ENCODE measurements at places on chromosomes 4 and X. TPM values are rescaled to one million over a fixed set of nuclear protein-coding genes. Genes with fewer than 3 reads are reported as not detected.

DNA sequence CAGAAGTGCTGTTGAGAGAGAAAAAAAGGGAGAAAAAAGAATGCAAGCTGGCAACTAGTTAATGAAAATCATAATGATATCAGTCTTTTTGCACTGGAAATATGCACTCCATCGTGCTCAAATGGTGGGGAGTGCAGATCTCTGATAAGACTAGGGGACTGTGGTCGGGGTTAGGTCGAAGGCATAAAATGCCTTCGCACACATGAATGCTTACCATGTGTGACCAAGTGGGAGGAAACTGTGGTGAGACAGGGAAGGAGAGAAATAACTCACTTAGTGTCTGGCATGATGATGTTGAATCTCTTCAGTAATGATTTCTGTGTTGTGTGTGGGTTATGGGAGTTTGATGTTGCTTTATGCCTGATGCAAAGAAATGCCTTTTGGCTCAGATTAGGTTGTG lies 358.9 kb downstream of the FBXO8 start:
- no peak for DNase-seq

GRCh38 chrX:152907084-152907651 lies 9.3 kb downstream of the ZNF185 start:
- DNase-seq = no peak

- no peak for DNase-seq
Measured at GRCh38 chrX:111555406-111555958, 44.0 kb downstream of the SERTM2 start.

DNA sequence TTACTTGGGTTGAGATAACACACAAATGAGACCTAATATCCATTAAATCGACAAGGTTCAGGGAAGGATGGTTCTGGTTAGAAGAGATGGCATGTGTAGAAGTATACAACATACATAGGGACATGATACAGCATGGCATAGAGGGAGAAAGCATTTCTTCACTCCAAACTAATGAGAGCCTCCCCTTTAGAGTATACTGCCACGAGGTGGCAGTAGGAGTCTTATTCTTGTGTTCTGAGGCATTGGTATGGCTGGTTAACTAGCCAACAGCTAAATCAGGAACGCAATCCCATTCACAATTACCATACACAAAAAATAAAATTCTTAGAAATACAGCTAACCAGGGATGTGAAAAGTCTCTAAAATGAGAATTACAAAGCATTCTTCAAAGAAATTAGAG lies 29.1 kb upstream of the TRO start:
- peak; percentile 28 for DNase-seq

DNA sequence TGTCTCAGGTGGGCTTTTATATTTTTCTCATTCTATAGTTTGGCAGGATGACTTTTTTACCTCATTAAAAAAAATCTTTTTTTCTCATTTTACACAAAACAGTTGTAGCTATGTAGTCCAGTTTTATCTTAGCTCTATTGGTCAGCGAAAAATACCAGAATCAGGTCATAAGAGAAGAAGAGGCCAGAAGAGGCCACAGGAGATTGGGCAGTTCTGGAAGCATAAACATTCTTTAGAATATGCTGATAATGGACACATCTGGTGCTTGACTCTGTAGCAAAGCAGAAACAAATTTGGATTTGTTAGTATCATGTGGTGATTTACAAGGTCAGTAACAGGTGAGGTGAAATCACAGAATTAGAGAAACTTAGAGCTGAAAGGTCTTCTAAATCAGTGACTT lies 66.6 kb upstream of the ARHGAP24 start:
- DNase-seq = no peak

- DNase-seq = peak; percentile 31
Measured at GRCh38 chrX:40922307-40922706, 162.9 kb upstream of the USP9X start.

GRCh38 chr4:151117371-151117962 lies 18.0 kb downstream of the RPS3A start:
- DNase-seq = peak; percentile 56

GRCh38 chr4:109683621-109684253 lies 19.5 kb downstream of the CASP6 start:
- DNase-seq = no peak

DNA sequence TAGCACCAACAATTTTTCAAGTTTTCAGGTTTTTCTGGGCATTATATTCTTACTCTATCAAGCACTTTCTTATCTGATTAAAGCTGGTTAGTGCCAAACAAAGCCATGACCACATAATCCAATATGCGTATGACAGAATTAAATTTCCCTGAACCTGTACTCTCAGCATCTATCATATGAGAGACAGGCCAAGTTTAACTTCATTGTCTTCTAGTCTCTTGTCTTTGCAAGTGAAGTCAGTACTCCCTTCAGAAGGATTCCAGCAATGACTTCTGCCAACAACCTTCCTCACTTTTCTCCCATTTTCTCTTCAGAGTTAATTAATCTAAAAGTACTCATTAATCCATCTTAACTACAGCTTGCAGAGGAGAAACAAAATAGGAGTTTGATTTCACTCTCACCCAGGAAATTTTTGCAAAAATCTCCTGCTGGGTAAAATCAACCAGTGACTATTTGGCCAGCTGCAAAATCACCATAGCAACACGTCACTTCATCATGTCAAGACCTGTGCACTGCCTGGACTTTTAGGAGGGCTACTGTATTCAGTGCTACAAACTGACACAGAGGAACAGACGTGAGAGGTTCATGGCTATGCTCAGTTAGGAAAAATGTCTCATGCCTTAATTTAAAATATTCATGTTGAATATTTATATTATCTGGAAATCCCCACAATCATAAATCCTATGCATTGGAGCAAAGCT lies 208.4 kb downstream of the ANTXR2 start:
- no peak for DNase-seq

GRCh38 chr4:16791460-16791859 lies 107.0 kb downstream of the LDB2 start:
- DNase-seq = no peak

GRCh38 chr4:182878633-182879495 lies 38.3 kb downstream of the DCTD start:
- no peak for DNase-seq

GRCh38 chr4:53505947-53506346 lies 85.3 kb downstream of the LNX1 start:
- no peak for DNase-seq

DNA sequence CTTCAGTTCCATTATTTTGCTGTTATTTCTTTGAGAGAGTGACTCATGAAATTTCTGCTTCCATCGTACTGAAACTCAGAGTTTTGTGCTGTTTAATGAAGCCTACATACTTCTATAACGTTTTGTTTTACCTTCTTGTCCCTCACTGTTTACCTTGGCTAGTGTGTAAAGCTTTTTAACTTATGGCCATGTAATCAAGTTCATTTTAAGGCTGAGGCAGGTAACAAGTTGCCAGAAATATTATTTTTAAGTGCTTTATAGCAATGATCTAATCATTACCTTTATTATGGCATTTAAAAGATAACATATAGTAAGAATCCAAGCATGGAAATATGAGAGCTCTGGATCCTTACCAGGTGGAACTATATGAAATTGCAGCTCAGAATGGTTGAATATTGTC lies 102.3 kb upstream of the FAT1 start:
- DNase-seq = no peak

ADGRL3 gene
- 0.90 TPM for total RNA-seq

NDNF gene
- total RNA-seq = not detected

PRKX gene
- total RNA-seq = 33.3 TPM

CITED1 gene
- not detected for total RNA-seq

RBMXL3 gene
- not detected for total RNA-seq
